ENCODE measurements at places on chromosomes 16 and 17.

DNA sequence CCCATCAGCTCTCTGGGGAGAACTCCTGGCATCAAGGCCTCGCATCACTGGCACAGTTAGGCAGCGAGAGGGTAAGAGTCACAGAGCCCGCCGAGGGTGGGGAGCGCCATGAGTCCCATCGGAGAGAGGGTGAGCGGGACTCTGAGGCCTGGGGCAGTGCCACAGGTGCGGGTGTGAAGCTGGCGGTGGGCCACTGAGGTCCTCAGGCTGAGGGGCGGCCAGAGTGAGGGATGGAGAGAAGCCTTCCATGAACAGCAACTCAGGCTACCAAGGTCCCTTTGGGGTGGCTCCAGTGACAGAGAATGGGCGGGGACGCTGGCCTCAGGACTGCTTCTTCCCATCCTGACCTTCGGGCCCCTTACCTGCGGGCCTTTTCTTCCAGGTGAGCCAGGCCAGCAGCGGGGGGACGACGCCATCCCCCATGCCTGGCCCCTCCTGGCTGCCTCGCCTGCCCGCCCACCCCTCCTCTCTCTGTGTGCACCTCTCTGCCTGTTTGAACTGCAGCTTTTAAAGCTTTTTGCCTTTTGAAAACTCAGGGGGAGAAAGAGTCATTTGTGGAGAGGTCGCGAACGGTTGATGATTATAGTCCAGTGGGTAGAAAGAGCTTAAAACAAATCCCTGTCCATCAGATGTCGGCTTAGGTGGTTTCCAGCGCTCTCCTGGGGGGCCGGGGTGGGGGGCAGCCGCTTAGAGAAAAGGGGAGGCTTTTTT is 149.3 kb upstream of the GSE1 start:
- no peak for DNase-seq

DNA sequence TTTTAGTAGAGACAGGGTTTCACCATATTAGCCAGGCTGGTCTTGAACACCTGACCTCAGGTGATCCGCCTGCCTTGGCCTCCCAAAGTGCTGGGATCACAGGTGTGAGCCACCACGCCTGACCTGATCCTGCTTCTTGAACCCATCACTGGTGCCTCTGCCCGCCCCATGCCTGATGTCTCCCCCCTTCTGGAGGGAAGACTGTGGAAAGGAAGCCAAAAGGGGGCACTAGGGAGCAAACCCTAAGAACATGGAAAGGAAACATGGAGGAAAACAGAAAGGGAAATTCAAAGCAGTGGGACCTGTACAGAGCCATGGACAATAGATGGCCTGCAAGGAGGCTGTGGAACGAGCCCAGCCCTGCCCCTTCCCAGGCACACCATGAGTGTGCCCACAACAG is 31.1 kb upstream of the FASN start:
- no peak for DNase-seq

DNA sequence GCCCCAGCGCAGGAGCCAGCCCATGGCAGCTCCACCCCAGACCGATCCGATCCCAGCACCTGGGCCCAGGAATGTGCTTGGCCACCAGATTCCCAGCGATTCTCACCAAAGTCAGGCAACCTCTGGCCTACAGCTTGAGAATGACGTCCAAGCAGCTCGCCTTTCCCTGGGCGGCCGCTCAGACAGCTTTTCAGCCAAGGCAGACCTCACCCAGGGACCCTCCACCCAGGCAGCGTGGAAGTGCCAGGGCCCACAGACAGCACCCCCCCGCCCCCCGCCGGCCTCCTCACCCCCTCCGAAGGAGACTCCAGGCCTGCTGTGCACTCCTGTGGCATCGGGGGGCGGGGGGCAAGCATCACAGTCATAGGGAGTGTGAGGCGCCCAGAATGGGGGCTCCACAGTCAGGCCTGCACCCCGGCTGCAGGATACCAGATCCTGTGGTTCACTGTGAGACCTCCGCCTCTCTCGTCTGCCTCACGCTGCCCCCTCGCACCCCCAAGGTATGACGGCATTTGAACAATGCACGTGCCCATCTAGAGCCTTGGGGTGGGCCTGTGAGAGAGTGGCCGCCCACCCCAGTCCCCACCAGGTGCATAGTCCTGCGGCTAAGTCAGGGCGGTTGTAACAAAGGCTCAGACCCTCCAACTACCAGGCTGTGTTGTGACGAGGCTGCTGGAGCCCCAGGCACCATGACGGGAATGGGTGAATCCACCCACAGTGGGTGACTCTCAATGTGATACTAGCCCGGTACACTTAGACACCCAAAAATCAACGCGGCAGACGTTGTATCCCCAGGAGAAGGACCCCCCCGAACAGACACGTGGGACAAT is 6.0 kb downstream of the CEP295NL start:
- DNase-seq: no peak

GRCh38 chr17:57406131-57406980 is 150.0 kb downstream of the MSI2 start:
- DNase-seq: no peak

- no peak for DNase-seq
Observed at GRCh38 chr17:48566717-48567116, 11.4 kb downstream of the HOXB4 start.

- no peak for DNase-seq
Observed at GRCh38 chr16:81519301-81520150, 74.9 kb downstream of the CMIP start.

DNA sequence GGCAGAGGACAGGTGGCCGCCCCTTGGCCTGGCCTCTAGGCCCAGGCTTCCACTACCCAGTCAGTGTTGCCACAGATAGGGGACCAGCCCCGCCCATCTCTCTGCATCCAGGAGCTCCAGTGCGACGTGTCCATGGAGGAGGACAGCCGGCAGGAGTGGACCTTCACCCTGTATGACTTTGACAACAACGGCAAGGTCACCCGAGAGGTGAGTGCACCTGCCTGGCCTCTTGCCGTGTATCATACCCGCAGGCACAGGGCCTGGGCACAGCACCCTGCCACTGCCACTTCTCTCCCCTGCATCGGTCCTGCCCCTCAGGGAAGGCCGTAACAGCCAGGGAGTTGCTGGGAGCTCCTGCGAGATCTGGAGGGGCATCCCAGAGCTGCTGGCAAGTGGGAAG is 55.7 kb downstream of the SNX20 start:
- DNase-seq: no peak

GRCh38 chr16:56252835-56253234 is 61.5 kb downstream of the GNAO1 start:
- DNase-seq: no peak

GRCh38 chr16:82037666-82038065 is 2.6 kb downstream of the HSD17B2 start:
- no peak for DNase-seq

DNA sequence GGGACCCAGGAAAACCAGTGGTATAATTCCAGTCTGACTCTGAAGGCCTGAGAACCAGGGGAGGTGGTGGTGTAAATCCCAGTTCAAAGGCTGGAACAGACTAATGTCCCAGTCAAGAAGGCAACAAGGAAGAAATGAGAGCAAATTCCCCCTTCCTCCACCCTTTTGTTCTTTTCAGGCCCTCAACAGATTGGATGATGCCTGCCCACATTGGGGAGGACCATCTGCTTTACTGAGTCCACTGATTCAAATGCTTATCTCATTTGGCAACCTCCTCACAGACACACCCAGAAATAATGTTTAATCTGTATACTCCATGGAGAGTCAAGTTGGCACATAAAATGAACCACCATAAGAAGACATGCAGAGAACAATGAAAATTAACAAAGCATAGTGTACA is 61.9 kb upstream of the CRYM start:
- no peak for DNase-seq

- DNase-seq: no peak
Observed at GRCh38 chr17:46875849-46876352, 24.5 kb downstream of the WNT9B start.

DNA sequence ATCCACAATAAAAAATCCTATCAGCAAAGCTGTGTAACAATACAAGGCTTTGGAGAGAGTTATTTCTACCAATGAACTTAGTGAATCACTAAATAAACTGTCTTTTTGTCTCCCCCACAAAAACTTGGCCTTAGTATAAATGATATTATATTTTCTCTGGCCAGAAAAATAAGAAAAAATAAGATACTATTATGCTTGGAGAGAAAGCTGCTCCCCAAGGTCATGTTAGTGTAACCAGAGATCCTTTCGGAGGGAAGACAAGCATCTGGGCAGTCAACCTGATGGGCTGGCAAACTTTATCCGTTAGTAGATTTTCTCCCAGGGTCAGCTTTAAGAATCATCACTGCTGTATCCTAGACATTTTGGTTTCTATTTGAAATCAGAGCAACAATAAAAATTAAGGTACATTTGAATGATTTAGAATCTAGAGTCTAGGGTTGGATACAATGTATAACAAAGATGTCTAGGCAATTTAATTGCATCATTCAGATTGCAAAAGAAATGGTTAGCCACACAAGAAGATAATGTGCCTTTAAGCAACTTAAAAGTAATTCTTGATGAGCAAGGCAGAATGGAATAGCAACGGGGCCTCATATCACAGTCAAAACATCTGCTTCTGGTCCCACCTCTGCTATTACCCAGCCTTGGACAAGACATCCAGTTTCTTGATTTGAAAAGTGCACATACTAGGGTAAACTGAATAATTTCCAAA is 280.4 kb downstream of the SLC39A11 start:
- no peak for DNase-seq

DNA sequence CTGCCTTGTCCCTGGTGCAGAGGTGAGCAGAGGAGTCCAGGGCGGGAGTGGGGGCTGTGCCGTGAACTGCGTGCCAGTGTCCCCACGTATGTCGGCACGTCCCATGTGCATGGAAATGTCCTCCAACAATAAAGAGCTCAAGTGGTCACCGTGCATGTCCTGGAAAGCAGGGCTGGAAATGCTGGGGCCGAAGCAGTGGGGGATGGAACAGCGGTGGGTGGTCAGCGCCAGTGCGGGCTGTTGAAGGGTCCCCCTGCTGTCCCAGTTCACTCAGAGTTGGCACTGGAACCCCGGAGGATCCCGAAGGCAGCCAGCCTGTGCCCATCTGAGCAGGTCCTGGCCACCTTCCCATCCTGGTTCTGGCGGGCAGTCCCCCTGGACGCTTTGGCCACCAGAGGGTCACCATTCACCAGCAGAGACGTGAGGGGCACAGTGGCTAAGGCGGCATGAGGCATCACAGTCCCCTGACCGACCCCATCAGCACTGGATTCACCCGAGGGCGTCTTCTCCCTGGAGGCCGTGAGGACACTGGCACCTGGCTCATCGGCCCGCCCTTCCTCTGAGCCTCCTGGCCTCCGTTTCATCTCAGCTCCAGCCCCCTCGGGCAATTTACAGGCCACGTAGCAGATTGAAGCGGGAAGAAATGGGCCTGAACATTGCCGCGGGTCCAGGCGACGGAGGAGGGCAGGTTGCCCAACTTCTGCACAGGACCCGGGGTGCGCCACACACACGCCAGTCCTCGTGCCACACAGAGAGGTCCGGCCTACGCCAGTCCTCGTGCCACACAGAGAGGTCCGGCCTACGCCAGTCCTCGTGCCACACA is 10.1 kb downstream of the GCGR start:
- DNase-seq: no peak

DNA sequence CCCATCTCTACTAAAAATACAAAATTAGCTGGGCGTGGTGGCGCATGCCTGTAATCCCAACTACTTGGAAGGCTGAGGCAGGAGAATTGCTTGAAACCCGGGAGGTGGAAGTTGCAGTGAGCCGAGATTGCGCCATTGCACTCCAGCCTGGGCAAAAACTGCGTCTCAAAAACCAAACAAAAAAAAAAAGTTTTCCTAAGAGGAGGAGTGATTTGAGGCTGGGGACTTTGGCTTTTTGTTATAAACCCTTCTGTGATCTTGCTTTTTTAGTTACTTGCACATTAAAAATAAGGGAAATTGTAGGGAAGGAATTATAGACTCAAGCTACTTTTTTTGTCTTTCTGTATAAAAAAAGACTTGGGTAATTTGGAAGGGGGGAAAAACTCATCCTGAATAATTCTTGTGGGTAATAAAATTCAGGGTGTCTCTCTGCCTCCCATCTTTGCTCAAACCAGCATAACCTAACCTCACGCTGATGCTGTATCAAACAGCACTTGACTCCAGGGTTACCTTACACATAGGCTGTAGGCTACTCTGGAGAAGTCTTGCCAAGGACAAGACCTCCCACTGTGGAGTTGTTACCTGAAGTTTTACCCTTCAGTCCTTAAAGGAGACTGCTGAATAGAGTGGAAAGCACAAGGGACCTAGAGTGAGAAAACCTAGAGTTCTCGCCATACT is 1.7 kb upstream of the CDR2 start:
- no peak for DNase-seq

- no peak for DNase-seq
Observed at GRCh38 chr17:30041551-30041950, 75.1 kb upstream of the NSRP1 start.

GRCh38 chr16:471353-472198 is 46.1 kb downstream of the RAB11FIP3 start:
- no peak for DNase-seq

GRCh38 chr17:76626442-76626841 is 17.1 kb downstream of the ST6GALNAC1 start:
- no peak for DNase-seq

GRCh38 chr17:14353861-14354474 is 53.1 kb downstream of the HS3ST3B1 start:
- no peak for DNase-seq

- peak; percentile 35 for DNase-seq
Observed at GRCh38 chr17:1997927-1998742, 27.0 kb downstream of the RTN4RL1 start.

GRCh38 chr17:8698162-8698971 is 46.3 kb downstream of the CCDC42 start:
- DNase-seq: no peak

- no peak for DNase-seq
Observed at GRCh38 chr17:5942687-5943086, 127.5 kb upstream of the WSCD1 start.

- no peak for DNase-seq
Observed at GRCh38 chr16:15894571-15895374, 6.4 kb upstream of the CEP20 start.

DNA sequence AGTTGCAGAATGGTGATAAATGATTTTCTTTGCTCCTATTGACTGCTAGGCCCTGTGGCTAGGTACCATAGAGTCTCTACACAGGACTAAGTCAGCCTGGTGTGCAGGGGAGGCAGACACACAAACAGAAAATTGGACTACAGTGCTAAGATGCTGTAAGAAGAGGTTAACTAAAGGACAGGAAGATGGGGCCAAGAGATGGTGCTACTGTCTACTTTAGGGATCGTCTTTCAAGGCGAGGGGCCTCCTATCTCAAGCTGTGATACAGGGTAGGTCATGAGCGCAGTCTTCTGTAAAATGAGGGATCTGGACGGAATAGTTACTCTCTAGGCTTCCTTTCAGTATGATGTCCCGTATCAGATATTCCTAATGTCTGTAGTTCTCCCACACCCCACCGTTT is 817 bp downstream of the NME1 start:
- no peak for DNase-seq

- no peak for DNase-seq
Observed at GRCh38 chr17:17491031-17491471, 5.1 kb downstream of the RASD1 start.

DNA sequence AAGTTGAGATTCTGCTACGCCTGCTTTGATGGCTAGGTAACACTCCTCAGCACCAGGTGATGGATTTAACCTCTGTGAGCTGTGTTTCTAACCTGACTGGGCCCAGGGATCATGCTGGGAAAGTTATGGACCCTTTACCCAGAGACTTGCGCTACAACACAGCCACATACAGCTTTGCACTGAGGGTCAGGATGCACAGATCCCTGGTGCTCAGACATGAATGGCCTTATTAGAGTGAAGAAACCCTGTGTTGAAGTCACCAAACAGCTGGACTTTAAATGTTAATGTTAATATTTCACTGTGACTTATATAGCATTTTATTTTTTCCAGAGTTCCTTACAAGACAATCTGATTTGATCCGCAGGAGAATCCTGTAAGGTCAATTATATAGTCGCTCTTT is 114.3 kb downstream of the MSI2 start:
- no peak for DNase-seq
